ENCODE measurements at places on chromosomes 3 and 15. TPM values are rescaled to one million over a fixed set of nuclear protein-coding genes. Genes with fewer than 3 reads are reported as not detected.

Gene RTP4
- not detected for total RNA-seq

Gene NOX5
- 0.38 TPM for total RNA-seq

Gene ANKRD63
- 0.20 TPM for total RNA-seq

Gene ADGRG7
- total RNA-seq, result not detected

Gene MESP2
- total RNA-seq, result 0.62 TPM

Gene TMCO5A
- not detected for total RNA-seq

Gene BOC
- total RNA-seq, result 7.5 TPM
